ENCODE measurements at places on chromosomes 3 and 15. TPM values are rescaled to one million over a fixed set of nuclear protein-coding genes. Genes with fewer than 3 reads are reported as not detected.

The AP3B2 gene
- 0.54 TPM for total RNA-seq

The PLSCR5 gene
- not detected for total RNA-seq

The HYAL2 gene
- total RNA-seq: 89.3 TPM

The GPR149 gene
- not detected for total RNA-seq

The NAALADL2 gene
- total RNA-seq: 4.4 TPM

Measured in kidney epithelial cell (primary cell).